GM10248 (cell line): ENCODE measurements at places on chromosomes 2 and 18.

DNA sequence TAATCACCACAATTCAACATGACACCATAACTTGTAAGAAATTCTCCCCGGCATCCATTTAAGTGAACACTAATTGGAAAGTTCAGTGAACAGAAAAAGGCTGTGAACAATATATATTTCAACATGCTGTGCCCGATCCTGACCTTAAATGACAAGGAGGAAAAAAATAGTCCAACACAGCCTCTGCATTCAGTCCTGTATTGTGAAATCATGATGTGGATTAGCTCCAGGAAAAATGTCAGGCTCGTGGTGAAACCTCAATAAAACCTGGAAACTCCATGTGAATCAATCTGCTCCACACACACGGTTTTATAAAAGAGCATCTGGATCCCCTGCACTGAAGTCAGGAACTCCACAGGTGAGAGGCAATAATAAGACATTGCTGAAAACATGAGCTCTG, 145.4 kb upstream of the SPOPL start:
- DNase-seq, result no peak

DNA sequence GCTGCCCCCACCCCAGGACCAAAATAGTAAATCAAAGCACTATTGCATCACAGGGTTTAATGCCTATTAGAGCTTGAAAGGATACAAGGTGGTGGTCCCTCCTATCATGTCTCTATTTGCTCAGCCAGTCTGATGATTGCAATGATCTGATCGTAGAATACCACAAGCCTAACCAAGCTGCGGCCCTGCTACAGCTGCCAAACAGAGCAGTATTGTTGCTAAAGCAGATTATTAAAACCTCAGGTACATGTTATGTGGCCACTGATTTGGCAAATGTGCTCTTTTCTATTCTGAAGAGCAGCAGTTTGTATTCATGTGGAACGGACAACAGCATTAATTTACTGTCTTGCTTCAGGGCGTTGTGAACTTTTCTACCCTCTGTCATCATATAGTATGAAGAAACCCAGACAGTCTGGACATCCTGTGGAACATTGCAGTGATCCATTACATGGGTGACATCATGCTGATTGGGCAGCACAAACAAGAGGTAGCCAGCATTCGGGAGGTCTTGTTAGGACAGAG, 8.4 kb upstream of the VAPA start:
- DNase-seq, result no peak

- no peak for DNase-seq
These were observed 5.3 kb upstream of the TMEM37 start for GRCh38 chr2:119426396-119426675.

DNA sequence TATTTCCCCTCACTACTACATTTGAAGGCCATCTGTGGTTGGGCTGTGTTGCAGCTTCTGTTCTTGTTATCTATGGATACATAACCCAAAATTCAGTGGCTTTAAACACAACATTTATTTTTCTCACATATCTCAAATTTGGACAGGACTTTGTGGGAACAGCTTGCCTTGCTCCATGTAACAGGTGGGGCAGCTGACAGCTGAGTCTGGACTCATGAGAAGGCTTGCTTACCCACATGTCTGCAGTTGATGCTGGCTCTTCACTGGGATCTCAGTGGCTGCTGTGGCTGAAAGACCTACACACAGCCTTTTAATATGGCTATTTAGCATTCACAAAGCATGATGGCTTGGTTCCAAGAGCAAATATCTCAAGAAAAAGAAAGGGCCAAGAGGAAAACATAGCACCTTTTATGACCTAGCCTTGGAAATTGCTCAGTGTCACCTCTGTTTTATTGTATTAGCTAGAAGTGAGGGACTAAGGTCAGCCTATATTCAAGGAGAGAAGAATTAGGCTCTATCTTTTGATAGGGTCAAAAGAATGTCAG, 296.8 kb upstream of the ZNF521 start:
- no peak for DNase-seq

DNA sequence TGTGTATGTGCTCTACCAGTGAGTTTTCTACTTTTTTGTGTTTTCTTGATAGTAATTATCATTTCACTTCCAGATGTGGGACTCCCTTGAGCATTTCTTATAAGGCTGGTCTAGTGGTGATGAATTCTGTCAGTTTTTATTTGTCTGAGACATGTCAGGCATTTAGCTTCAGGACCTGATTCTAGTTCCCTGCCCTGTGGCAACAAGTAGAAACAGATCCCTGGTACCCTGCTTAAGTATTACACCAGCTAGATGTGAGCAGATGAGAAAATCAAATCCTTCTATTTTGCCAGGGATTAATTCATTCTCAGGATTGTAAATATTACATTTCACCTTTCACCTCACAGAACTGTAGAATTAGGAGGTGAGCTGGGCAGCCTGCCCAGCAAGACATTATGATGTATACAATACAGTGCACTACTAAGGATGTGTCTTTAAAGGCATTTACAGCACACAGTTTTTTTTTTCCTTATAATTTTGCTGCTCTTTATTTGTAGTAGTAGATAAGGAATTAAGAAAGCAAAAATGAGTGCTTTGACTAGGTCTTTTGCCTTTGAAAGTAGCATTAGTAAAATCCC, 35.1 kb downstream of the GALM start:
- DNase-seq, result no peak

DNA sequence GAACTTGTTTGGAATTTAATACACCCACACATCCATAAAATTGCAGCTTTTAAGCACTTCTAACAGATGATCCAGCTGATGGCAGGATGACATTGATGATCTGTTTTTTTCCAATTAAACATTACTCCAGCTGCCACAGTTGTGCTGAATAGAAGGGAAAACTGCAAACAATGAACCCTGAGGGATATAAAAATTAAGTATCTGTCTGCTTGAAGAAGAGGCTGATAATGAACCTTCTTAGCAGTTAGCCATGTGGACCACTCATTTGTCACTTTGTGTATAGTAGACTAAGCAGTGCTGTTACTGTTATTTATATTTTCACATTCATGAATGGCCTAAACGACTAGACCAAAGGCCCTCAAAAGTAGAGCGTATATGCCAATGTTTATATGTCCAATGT, 1201.0 kb upstream of the LRRTM1 start:
- no peak for DNase-seq

DNA sequence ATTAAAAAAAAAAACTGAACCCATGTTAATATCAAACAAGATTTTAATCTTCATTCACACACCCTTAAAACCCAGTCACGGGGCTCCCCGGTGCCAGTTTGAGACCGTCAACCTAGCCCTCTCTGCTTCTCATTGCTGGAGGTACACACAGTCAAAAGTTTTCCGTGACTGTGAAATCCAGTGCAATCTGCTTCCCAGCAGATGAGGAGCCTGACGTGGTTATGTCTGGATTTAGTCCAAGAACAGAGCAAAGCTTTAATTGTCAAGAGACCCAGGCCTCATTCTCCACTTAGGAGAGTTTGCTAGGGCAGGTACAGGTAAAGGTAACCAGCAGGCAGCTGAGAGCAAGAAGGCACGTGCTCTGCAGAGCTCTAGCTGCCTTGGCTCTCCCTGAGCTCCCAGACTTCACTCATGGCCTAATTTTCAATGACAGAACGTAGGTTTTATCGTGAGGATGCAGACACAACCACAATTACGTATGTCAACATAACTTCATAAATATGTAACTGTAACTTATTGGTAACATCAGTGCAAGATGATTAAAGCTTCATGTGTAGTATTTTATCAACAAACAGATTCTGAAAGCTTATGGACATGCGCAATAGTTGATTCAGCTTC, 56.3 kb downstream of the SLC16A14 start:
- no peak for DNase-seq

- no peak for DNase-seq
These were observed 2.9 kb upstream of the SCYGR2 start for GRCh38 chr2:227595797-227596196.

DNA sequence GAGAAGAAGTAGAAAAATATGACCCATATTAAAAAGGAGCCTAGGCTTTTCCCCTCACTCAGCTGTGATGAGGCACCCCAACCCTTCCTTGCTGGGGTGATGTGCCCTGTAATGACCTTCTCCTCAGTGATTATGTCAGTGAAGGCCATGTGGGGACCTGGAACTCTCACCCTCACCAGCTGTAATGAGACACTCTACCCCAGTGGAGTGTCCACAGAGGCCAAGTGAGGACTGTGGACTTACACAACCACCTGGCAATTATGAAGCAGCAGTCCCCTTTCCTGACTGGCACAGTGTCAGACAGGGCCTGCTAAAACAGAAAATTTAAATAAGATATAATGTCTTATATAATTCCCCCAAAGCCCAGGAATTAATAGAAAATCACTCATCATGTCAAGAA, 54.2 kb downstream of the SEMA4F start:
- no peak for DNase-seq

DNA sequence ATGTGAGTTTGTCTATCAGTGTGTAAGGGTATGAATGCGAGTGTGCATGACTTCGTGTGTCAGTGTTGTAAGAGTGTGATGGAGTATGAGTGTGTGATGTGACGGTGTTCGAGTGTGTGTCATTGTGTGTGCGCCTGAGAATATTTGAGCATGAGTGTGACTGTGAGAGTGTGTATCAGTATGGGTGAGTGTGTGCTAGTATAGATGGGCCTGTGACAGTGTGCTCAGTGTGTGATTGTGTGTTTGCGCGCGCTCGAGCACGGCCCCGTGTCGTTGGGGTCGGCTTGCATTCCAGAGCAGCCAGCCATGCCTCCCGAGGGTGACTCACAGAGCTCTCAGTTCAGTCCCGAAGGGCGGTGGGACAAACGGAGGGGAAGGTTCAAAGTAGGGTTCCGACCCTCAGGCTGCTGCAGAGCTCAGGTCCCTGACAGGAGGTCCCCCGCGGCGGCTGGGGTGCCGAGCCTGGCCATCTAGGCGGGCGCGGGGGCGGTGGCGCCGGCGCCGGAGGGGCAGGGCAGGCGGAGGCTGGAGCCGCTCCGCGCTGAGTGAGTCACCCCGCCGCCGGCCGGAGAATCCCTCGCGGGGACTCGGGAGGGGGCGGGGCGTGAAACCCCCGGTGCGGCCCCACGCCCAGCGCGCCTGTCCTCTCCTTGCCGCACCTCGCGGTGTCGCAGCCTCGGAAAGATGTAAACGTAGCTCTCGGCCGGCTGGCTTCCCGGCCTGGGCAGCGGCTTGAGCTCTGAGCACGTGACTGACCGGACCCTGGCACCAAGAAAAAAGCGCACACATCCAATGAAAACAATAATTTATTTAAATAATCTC, 3.8 kb downstream of the DLX2 start:
- peak; percentile 67 for DNase-seq

DNA sequence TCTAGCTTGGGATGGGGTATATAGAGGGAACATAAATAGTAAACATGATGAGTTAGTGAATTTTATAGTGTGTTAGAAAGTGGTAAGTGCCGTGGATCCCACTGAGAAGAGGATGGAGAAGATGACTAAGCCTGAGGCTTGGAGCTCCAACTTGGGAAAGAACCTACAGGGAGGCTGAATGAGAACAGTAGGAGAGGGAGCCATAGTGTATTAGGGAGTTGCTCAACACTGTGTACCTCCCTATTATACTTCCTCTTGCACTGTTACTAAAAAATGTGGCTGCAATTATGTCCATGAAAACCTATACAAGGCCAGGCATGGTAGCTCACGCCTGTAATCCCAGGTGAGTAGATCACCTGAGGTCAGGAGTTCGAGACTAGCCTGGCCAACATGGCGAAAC, 2.9 kb upstream of the SLC19A3 start:
- DNase-seq, result no peak

- no peak for DNase-seq
These were observed 987.1 kb upstream of the KLHL29 start for GRCh38 chr2:22397847-22398246.

GRCh38 chr2:8403876-8404275, 278.0 kb upstream of the ID2 start:
- no peak for DNase-seq

- no peak for DNase-seq
These were observed 400.3 kb upstream of the CNTNAP5 start for GRCh38 chr2:123624816-123625215.

DNA sequence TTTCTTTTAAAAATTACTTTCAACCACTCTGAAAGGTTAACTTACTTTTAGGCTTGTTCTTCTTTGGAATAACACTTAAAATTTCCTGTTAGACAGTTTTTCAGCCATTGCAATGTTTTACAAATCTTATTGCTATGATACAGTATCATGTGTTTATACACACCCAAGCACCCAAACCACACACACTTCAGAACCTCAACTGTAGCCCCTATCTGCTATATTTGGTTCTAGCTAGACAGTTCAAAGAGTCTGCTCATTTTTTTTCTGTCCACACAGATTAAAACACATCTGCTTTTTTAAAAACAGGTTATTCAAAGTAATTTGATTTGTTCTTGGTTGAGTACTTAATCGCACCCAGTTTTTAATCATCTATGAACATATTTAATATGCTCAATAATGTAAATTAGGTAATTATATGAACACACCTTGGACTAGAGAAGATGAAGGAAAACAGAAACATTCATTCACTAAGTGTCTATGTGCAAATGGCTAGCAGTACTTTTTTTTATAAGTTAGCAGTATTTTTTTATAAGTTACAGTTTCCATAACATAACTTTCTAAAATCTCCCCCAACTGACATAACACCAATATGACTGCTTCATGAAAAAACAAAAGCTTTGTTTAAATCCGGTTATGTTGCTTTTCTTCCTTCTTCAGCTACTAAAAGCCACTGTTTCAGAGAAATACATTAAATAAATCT, 17.6 kb downstream of the FBXO11 start:
- DNase-seq, result no peak

GRCh38 chr2:215831296-215831913, 181.9 kb downstream of the MREG start:
- DNase-seq, result peak; percentile 31

- DNase-seq, result no peak
These were observed 3.3 kb upstream of the CETN1 start for GRCh38 chr18:576924-577323.

DNA sequence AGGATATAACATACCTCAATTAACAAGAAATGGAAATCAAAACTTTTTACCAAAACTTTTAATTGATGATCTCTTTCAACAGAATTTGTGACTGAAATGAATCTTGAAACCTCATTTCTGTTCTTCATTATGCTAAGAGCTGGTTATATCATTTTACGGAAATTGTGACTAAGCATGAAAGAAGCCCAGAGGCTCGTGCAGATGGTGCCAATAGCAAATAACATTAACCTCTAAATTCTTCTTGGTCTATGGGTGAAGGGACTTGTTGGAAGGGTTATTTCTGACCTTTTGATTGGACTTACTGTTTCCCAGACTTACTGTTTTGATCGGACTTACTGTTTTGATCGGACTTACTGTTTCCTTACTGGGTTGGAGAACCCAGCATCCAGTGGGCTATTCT, 435.6 kb downstream of the TDRD15 start:
- DNase-seq, result no peak

DNA sequence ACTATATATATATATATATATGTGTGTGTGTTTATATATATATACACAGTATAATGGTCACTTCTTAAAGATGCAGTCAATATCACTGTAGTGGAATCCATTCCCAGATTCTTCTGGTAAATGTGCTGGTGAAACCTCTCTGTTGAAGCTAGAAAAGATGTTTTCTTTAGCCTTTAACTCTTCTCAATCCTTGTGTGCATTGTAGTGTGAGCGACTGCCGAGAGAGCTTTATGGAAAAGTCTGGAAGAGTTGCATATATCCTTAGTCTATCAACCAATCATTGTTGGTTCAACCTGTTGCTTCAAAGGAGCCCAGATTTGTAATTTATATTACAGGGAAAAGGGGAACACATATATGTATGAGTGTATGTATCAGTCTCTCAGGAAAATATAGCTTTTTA, 27.7 kb downstream of the SLC66A3 start:
- DNase-seq, result no peak
